Activated T-helper 1 cell treated with anti-CD3 and anti-CD28 coated beads, Interleukin-2, amount 50 U/mL, for 16 hours (primary cell): ENCODE measurements at places on chromosomes 5 and 9.

DNA sequence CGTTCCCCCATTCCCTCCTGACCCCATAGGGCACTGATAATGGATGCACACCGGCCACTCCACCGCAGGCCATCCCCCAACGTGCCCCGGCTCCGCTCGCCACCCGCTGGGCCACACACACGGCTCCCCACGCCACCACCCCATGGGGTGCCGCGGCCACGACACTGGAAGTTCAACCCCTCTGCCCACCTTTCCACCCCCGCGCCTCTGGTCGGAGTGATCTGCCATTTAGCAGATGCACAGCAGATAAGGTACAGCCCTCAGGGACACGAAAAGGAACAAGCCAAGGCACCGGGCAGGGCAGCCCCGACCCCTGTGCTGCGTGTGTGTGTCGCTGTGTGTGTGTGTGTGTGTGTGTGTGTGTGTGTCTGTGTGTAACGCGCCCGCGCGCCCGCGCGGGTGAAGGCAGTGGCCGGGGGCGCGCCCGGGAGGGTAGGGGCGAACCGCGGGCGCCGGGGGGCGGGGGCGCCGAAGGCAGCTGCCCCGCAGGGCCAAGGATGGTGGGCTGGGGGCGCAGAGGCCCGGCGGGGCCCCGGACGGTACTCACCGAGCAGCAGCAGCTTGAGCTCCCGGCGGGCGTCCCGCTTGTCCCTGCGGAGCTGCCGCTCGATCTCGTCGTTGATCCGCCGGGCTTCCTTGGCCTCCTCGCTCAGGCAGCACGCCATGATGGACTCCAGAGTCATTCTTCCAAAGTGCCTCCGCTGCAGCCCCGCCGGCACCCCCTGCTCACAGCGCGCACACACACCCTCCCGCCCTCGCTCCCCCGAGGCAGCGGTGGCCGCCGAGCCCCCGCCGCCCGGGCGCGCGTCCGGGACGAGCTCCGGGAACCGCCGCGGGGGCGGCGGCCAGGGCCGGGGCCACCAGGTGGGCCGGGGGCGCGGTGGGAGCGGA is 813 bp downstream of the GNAQ start:
- peak; percentile 29 for DNase-seq

GRCh38 chr5:138853132-138853531 is 22.0 kb downstream of the LRRTM2 start:
- no peak for DNase-seq

GRCh38 chr5:106019261-106019660 is 1651.5 kb downstream of the EFNA5 start:
- DNase-seq = no peak

GRCh38 chr5:17406423-17406838 is 91.6 kb upstream of the TAF11L2 start:
- no peak for DNase-seq

GRCh38 chr5:61186634-61187033 is 24.4 kb upstream of the SMIM15 start:
- no peak for DNase-seq

GRCh38 chr5:73625944-73626811 is at the start of gene ARHGEF28:
TSS of gene ARHGEF28 (plus strand) at chr5:73626196. CDS start at chr5:73684852, 58,656 bp downstream.
- DNase-seq = no peak

DNA sequence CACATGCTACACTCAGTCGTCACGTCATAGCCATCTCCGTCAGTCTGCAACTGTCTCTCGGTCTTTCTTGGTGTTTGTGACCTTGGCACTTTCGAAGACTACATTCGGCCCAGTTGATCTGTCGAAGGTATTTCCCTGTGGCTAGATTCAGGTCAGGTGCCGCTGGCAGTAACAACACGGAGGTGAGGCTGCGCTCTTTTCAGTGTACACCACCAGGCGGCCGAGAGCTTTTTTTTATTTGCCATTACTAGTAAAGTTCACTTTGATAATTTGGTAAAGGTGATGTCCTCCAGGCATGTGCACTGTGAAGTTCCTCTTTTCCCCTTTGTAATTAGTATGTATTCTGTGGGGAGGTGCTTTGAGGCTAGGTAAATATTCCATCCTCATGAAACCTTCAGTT is 49.7 kb downstream of the RNF130 start:
- no peak for DNase-seq

DNA sequence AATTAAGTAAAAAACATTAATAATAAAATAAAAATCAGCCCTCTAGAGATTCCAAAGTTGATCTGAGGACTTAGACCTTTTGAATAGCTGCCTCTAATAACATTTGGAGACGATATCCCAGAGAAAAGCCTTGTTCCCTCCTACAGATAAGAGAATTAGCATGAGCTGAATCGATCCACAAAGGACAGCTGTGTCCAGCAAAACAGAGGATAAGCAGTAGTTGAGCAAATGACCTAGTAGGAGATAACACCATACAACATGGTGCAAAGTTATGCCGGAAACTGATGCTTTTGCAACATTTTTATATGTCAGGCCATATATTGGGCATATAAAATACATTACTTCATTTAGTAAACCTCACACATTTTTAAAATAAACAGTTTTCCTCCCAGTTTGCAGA is 212.2 kb upstream of the PRR16 start:
- DNase-seq = no peak

DNA sequence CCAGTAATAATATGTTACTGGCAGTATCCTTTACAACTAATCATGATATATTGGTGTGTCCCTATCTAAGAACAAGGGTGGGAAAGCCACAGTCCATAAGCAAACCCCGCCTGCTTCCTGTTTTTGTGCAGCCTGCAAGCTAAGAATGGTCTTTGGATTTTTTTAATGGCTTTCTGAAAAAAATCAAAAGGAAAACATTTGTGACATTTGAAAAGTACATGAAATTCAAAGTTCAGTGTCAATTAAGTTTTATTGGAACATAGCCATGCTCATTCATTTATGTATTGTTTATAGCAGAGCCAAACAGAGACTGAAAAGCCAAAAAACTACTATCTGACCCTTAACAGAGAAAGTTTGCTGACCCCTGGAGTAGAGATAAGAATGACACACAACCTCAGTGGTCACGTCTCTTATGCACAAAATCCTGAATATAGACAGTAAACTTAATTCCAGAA is 12.8 kb upstream of the TMEM245 start:
- DNase-seq = no peak

- DNase-seq = no peak
Measured at GRCh38 chr9:132166599-132166998, 4.7 kb downstream of the NTNG2 start.

DNA sequence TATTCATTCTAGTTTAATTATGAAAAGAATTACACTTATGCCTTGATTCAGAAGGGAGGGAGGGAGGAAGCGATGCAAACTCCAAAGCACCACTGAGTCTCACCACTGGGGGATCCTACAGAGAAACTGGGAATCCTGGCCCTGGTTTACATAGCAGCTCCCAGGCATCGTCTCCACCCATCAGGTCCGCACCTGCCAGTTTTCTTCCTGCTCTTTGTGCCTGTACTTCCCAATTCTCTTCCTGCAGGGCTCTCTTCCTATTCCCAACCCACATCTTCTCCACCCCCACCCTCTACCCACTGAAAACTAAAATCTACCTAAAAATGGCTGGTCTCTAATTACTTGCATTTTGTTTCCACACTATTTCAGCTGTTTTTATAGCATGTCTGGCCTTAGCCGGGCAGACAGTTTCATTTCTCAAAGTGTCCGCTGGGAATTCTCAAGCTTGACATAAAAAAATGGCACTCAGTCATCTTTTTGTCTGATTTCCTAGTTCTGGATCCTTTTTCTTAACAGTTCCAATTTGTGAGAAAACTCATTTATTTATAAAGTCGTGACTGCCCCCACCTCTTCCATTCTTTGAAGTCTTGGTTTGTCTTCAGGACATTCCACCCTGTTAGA is 1.6 kb upstream of the TNIP1 start:
- no peak for DNase-seq

GRCh38 chr5:15645381-15646160 is 145.6 kb downstream of the FBXL7 start:
- DNase-seq = no peak

DNA sequence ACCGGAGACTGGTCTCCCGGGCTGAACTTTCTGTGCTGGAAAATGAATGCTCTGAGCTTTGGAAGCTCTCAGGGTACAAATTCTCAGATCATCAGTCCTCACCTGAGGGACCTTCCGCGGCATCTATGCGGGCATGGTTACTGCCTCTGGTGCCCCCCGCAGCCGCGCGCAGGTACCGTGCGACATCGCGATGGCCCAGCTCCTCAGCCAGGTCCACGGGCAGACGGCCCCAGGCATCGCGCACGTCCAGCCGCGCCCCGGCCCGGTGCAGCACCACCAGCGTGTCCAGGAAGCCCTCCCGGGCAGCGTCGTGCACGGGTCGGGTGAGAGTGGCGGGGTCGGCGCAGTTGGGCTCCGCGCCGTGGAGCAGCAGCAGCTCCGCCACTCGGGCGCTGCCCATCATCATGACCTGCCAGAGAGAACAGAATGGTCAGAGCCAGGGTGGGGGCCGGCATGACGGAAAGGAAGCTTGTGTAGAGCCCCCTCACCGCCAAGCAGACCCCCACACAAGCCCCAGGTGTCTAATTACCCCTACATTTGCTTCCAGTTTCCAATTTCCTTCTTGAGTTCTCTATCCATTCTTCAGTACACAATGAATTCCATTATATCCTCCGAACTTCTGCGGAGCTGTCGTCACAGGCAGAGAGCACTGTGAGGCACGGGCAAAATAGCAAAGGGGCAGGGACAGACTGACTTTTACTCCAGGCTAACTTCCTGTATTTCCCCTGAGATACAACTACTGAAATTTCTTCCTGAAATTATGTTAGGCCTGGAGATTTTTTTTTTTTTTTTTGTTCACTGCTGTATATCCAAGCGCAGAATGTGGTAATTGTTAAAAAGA is 23.2 kb downstream of the CDKN2A start:
- no peak for DNase-seq

DNA sequence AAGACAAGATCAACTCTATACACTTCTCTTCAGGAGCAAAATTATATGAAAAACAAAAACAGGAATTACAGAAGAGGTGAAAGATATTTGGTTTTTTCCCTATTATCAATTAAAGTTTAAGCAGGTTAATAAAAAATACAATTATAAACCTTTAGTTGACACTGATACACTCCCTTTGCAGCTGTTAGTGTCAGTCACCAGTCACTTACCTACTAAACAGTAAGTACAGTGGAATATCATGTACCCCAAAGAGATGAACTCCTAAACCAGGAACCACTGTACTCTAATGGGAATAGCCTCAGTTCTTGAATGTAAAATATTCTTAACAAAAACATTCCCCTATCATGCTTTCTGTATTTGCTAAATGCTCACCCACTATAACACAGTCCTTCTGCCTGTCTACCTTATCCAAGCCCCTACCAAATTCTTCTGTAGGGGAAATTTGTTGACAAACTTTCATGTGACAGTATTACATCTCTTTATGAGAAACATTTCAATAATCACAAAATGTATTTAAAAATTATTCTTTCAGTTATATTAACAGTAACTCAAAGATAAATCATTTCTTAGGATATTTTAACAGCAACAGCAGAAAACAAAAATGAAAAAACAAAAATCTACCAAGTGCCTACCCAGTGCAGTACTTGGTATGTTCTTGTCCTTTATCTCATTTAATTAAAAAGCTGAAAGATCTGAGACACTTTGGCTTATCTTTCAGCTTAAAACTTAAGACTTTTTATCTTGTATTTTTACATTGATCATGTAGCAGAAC is 212.8 kb downstream of the MLLT3 start:
- no peak for DNase-seq

DNA sequence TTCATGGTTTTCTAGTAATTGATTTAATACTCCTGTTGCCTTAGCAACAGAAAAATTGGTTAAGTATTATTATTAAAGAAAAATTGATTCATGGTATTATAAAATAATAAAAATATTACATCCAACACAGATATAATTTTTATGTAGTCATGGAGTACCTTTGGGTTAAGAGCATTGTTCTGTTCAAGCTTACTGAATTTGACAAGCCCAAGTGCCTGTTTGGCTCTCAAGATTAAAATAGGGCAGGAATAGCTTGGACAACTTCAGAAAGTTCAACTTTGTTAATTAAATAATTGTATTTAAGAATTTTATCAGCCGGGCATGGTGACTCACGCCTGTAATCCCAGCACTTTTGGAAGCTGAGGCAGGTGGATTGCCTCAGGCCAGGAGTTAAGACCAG is 82.0 kb downstream of the NIPBL start:
- DNase-seq = no peak

DNA sequence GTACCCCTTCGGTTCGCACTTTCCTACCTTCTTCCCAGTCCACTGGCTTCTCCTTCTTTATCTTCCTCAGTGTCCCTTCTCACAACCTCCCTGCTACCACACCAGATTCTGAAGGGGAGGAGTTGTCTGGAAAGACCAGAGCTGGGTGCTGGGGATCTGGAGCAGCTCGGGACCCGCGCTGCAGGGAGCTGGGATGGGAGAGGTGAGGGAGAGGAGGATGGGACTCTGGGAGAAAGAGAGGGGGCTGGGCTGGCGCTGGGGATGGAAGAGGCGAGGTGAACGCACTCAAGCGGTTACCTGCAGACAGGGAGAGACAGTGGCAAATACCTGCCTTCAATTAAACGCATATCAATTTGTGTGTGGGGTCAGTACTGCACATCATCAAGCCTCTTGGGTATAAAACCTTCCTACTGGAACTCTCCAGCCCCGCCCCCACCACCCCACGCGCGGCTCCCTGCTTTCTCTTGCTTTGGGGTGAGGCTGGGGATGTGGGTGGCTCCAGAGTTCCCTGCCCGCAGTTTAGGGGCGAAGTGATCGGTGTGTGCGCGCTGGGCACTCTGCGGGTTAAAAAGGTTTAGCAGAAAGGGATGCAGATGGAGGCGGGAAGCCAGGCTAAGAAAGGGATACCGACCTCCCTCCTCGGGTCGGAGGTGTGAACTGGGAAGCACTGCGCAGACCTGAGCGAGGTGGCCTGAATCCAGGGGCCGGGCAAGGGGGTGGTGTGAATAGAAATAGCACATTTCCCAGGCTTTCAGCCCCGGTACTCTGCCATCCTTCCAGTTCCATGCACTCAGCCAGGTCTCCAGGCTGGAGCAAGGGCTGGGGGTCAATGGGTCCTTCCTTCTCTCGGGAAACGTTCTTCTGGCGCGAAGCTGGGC is 977 bp upstream of the PAM start:
- no peak for DNase-seq

DNA sequence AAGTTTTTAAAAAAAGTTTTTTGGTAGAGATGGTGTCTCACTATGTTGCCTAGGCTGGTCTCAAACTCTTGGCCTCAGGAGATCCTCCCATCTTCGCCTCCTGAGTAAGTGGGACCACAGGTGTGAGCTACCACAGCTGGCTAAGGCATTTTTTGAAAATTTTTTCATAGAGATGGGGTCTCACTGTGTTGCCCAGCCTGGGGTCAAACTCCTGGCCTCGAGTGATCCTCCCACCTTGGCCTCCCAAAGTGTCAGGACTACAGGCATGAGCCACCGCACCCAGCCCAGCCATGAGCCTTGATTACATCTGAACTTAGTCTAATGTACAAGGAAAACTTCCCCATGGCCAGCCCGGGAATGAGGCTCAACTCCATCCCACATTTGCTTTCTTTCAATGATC is 77.5 kb upstream of the PCA3 start:
- no peak for DNase-seq

DNA sequence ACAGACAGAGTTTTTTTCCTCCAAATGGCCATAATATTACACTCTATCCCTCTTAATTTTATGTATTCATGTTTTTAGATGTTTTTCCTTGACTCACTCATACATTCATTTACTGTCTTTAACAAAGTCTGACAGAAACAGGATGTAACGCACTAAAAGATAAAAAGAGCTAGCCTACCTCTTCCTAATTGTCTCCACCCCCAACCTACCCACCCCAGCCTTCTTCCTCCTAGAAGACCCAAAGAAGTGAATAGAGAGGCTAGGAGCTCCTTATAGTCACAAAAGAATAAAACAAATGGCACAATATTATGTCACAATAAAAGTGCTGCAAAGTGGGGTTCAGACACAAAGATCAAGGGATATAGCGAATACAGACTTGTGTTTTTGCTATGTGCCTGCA is 719 bp downstream of the NOL8 start:
- DNase-seq = no peak
